ENCODE measurements at places on chromosomes 2 and 18.

GRCh38 chr2:10931710-10932255 is 20.0 kb downstream of the KCNF1 start:
- no peak for DNase-seq

DNA sequence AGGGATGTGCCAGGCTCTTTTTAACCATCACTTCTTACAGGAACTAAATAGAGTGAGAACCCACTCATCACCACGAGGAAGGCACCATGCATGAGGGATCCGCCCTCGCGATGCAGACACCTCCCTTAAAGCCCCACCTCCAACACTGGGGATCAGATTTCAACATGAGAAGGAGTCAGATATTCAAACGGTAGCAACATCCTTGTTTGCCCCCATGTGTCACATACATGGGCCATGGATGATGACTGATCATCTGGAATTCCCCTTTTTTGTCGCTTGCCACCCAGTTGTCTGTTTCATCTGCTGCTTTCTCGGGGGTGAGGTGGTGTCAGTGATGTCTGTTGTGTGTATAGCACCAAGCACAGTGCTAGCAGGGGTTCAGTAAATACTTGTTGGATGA is 57.9 kb downstream of the NCK2 start:
- no peak for DNase-seq

DNA sequence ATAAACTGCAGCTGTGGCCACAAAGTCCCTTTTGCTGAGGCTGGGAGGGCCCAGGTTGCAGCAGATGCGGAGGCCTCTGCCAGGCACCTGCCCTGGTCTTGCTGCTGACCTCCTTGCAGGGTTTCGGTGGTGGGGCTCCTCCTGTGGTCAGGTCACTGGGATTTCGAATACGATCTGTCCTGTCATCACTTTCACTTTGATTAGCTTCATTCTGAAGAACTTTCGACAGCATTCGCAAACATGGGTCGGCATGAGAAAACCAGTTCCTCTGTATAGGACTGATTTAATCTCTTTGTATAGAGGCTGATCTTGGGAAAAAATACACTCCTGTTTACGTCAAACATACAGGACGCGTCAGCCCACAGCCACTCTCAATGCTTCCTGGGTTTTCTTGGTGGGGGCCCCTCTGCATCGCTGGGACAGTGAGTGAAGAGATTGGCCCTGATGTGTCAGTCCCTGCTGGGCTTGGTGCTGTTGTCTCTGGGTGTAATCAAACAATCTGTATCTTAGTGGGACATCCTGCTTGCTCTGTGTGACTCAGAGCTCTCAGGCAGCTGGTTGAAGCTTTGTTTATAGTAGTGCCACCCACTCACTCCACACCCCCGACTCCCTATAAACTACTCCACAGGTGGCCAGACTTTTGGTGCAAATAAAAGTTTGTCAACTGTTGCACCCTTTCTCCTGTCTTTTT is 209.4 kb upstream of the CXCR4 start:
- peak; percentile 50 for DNase-seq

- no peak for DNase-seq
Measured at GRCh38 chr2:214104967-214105366, 305.9 kb upstream of the VWC2L start.

- peak; percentile 36 for DNase-seq
Measured at GRCh38 chr2:61853086-61853846, 594 bp downstream of the FAM161A start.

DNA sequence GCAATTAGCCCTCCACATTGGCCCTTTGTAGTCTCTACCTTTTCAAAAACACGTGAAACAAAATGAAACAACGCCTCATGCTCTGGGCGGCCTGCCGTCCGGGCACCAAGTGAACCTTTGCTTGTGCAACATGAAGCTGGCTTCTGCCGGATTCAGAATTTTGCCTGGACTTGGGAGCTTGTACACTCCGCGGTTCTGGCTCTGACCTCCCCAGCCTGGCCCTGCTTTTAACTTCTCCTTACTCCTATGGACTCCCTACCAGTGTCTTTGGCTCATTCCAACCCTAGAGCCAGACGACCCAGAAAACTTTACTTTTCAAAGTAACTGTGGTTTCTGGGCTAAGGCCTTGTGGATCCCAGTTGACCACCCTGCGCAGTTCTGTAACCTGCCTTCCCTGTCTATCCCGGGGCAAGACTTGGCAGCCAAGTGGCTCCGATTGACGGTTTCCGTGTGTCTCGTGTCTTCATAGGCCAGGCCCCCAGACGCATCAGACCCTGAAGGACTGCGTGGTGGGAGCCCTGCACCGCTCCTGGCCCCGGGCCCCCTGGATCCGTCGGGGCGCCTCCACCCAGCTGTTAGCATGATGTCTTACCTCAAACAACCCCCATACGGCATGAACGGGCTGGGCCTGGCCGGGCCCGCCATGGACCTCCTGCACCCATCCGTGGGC is 1.9 kb downstream of the OTX1 start:
- no peak for DNase-seq

GRCh38 chr2:237296756-237297155 is 117.2 kb downstream of the COL6A3 start:
- no peak for DNase-seq

DNA sequence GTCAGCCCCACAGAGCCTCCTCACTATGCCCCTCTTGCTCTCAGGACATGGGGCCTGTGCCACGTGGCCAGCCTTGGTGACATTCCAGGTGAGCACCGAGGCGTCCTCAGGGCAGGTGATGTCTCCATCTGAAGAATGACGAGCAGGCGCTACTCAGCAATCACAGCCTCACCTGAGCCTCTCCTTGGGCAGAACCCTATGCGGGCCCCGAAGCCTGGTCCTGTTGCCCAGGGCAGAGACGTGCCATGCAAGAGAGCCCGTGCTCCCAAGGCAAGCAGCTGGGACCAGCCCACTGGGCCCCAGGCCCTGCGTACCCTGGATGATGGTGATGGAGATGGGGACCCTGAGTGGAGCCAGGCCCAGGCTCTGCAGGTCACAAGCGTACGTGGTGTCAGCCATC is 32.5 kb upstream of the SELENOI start:
- no peak for DNase-seq

GRCh38 chr2:217085543-217085942 is 225.7 kb upstream of the TNP1 start:
- peak; percentile 19 for DNase-seq

DNA sequence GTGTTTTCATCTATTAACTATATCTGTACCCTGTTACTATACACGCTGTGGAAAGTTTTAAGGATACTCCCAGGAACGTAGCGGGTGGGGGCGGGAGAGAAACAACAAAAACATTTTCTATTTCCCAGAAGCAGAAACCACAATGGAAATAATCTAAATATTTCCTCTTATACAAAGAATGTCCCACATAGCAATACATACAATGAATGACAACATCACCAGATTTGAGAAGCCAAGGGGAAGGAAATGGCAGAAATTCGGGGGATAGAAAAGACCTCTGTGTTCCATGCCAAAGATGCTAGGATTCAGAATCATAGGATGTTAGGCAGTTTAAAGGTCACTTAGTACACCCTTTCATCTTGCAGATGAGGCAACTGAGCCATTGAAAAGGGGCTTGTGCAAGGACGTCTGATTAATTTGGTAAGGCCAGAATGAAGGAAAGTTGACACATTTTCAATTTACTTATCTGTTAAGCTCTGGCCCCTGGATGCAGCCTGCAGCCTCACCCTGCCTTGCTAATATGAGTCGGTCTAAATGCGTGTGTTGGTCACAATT is 41.1 kb upstream of the SCYGR1 start:
- DNase-seq: no peak

DNA sequence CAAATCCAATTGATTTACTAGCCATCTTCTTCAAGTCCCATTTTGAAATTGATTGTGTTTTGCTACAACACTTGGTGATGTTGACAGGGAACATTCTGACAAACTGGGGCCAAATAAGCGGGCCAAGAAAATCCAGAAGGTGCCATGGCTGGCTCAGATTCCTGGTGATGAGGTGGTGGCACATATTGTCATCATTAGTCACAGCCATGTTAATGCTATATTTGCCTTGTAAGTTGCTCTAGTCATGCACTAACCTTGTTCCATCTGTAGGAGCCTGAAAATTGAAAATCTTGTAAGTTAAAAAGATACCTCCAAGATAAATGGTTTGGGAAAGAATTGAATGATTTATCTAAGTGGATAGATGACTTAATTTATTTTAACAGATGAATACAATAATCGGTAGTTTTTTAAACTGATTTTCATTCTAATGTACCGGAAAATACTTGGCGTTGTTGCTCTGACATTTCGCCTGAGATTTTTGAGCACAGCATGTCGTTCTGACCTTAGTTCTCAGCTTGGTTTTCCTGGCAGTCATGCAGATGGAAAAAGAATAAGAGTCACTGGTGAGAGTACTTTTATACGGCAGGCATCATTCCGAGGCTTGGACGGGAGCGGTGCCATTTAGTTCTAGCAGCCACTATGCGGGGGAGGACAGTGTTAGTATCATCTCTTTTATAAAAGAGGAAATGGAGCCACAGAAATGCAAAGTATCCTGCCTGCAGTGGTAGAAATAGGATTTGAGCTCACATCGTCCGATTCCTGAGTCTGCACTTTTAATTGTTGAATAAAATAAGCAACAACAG is 133.9 kb downstream of the ZNF532 start:
- peak; percentile 72 for DNase-seq

DNA sequence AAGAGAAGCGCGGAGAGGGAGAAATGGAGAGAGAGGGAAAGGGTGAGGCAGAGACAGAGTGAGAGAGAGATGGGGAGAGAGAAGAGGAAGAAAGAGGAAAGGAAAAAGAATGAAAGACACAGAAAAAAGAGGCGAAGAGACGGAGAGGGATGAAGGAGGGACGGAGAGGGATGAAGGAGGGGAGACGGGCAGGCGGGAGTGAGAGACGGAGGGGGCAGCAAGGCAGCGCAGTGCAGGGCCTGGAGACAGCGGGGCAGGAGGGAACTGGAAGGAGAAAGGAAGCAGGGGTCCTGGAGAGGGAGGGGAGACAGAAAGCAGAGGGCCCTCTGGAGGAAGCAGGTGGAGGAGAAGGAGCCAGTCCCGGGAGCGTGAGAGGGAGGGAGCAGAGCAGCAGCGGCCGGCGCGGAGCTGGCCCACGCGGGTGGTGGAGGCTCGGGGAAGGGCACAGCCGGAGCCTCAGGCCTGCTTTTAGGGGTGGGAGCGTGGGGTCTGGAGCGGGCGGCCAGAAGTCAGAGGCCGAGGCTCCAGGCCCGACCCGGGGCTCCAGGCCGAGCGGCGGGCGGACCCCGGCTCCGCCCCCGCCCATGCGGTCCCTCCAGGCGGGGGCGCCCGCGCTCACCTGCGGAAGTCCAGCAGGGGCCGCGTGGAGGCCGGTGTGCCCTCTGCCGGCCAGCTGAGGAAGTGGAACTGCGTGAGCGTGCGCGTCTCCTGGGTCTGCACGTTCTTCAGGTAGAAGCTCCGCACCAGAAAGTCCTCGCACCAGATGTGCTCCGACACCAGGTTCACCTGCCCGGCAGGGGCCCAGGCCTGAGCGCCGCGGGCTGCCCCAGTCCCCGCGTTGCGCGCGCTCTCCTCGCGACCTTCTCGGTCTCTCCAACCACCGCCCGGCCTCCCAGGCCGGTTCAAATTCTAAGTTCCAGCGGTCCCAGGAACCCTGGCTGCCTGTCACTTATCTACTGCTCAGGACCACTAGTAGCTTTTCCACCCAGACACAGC is 14.5 kb downstream of the PTPRN start:
- peak; percentile 61 for DNase-seq

DNA sequence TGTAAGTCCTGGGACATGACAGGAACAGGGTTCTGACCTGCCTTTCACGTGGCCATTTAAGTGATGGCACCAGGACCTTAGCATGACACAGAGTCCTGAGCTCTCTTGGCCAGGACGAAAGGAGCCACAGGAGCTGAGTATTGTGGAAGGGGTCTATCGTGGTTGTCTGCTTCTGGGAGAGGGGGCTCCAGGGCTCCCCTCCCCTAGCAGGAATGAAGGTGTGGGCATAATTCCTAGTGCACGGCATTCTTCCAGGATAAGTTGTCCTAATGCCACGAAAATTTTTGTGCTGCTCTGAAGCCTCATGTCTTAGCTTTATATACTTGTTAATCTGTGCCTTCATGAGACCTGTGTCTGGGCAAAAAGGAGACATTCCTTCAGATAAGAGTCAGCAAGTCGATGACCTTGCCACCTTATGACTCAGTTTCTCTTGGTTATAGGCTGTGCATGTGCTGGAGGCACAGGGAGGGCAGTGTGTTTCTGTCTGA is 17.1 kb downstream of the GATA6 start:
- DNase-seq: no peak

DNA sequence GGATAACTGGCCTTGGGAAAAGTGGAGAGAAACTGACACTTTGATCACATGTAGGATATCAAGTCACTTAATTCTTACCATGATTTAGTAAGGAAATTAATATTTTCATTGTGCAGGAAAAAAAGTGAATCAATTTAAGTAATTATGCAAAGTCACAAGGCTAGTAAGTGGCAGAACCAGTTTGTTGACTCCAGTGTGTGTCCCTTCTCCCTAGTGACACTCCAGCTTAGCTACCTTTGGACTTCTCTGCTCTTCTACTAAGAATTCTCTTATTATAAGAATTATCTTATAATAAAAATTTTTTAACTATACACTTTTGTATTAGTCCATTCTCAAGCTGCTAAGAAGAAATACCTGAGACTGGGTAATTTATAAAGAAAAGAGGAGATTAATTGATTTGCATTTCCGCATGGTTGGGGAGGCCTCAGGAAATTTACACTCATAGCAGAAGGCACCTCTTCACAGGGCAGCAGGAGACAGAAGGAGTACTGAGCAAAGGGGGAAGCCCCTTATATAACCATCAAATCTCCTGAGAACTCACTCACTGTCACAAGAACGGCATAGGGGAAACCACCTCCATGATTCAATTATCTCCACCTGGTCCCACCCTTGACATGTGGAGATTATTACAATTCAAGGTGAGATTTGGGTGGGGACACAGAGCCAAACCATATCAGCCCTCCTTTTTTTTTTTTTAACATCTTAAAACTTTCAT is 13.6 kb downstream of the COL4A4 start:
- no peak for DNase-seq

DNA sequence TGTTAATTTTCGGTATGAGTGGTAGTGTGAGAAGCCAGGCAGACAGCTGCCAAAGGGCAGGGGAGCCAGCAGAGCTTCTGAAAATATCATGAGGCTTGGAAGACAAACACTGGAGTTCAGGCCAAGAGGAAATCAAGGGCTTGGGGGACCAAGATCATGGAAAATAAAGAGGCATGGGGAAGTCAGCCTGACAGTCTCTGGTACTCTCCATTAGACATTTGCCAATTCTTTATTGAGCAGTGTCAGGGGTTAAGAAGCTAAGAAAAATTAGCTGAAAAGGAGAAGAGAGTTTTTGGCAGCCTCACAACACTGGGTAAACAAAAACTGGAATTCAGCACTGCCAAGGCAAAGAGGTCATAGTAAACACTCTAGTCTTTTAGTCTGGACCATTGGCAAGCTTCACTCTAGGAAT is 612.7 kb downstream of the EPHA4 start:
- DNase-seq: peak; percentile 59

- no peak for DNase-seq
Measured at GRCh38 chr2:62783679-62784078, 78.2 kb downstream of the EHBP1 start.

GRCh38 chr2:32719933-32720716 is 92.3 kb downstream of the TTC27 start:
- DNase-seq: no peak

DNA sequence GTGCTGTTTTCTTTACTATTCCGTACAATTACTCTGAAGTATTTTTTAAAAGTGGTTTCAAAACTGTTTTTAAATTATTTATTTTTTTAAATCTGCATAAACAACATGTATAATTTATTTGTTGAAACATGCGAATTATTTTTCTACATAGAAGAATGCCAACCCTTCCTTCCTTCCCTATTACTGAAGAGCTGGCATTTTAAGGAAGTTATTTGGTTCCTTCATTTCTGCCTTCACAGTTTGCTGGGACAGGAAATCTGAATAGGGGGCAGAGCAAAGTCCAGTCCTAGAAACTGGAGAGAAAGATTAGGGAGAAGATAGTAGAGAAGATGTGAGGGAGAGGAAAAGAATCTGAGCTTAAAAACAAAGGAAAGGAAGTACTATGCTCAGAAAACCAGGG is 146.7 kb upstream of the ACVR2A start:
- DNase-seq: no peak
